ENCODE measurements at places on chromosomes 12 and 14.

DNA sequence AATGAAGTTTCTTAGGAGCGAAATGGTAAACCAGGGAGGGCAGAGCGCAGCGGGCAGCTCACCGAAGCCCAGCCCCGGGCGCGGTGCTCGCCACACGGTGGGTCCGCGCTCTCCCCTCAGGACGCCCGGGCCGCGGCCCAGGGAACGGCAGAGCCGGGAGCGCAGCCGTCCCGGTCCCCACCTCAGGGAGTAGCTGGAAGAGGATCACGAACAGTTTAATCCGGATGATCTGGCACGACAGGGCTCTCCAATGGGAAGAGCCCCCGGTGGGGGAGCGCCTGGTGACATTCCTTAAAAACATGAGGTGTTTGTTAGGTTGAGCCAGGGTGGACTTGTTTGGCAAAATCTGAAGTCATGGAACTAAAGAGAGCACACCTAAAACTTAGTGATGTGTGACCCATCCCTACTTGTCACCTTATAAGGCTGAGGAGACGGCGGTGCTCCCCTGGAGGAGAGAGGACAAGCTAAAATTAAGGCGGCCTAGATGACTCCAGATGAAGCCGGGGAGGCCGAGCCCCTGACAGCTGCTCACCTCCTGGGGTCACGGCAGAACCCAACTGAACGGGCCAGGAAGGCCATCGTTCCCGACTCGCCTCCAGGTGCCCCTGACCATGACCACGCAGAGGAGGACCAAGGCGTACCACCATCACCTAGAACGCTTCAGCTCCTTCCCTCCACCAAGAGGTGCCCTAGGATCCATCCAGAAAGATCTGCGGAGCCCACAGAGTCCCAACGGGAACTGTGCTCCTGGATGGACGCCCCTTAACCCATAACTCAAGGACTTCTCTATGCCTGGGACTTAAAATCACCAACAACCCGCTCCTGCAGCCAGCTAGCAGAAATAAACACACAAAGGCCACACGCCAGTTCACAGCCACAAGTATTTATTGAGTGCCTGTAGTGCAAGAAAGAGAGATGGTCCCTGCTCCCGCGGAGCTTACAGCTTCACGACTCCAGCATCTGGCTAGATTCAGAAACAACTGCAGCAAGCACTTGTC lies 866 bp upstream of the PITPNM2 start:
- no peak for DNase-seq

DNA sequence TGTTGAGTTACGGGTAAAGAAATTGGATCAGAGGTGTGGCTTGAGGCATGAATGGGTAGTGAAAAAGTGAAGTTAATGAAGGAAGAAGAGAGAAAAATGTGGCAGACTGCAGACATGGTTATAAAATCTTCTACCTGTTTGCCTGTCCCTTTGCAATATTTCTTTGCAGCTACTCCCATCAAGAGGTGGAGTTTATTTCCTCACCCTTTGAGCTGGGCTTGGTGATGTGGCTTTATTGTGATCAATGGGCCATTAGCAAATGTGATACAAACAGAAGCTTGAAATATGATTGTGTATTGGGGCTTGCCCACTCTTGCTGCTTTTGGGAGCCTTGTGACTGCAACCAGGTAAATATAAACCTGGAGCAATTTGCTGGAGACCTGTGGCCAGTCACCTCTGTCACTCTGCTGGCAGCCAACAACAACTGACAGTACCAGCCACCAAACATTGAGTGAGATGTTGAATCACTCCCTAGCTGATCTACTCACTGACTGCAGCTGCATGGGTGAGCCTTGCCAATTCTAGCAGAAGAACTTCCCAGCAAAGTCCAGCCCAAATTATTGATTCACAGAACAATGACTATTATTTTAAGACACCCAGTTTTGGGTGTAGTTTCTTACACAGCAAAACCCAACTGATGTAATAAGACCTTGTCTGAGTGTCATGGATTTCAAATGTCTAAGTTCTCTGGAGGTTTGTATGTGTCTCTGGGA lies 151.0 kb upstream of the ATP2B1 start:
- DNase-seq: no peak

DNA sequence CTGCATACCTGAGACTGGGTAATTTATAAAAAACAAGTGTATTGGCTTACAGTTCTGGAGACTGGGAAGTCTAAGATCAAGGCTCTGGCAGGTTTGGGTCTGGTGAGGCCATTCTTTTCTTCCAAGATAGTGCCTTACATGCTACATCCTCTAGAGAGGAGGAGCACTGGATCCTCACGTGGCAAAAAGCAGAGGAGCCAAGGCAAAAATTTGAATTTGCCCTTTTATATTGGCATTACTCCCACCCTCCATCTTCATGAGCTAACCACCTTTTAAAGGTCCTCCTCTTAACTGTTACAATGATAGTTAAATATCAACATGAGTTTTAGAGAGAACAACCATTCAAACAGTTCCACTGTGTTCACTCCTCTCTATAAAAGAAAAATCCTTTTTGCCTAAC lies 286.3 kb upstream of the SEL1L start:
- no peak for DNase-seq

DNA sequence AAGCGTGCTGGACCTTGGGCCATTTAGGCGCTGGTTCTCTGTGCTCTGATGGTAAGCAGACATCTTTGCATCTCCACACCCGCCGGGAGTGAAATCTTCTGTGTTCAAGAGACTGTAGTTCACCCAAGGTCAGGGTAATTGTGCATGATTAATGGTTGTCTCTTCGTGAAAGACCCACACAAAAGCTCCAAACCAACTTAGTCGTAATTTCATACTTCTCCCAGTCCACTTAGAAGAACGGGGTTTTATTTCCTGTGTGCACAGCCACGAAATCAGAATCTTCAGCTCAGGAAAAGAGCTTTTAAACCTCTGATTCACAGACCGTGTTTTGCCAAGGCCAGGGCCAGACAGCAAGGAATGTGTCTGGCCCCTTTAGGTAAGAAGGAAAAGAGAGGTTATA lies 640.9 kb downstream of the MED13L start:
- DNase-seq: peak; percentile 64

GRCh38 chr12:132173135-132174014 lies 29.1 kb downstream of the NOC4L start:
- no peak for DNase-seq

DNA sequence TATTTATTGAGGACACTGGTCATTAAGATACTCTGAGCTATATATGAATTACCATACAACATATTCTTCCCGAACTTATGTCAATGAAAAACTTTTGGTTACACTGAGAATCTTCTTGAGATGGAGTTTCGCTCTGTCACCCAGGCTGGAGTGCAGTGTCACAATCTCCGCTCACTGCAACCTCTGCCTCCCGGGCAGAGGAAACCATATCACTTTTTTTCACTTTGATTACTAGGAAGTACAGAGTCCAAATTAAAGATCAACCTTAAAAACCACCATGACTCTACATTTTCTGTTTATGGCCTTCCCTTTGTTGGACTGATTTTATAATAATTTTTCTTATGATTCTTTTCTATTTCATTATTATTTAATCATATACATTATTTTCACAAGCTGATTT lies 336.5 kb downstream of the FSCB start:
- DNase-seq: no peak

- no peak for DNase-seq
These were observed 39.6 kb downstream of the HECTD4 start for GRCh38 chr12:112342587-112342986.

- peak; percentile 95 for DNase-seq
These were observed 88.5 kb upstream of the NCOR2 start for GRCh38 chr12:124655698-124656516.

DNA sequence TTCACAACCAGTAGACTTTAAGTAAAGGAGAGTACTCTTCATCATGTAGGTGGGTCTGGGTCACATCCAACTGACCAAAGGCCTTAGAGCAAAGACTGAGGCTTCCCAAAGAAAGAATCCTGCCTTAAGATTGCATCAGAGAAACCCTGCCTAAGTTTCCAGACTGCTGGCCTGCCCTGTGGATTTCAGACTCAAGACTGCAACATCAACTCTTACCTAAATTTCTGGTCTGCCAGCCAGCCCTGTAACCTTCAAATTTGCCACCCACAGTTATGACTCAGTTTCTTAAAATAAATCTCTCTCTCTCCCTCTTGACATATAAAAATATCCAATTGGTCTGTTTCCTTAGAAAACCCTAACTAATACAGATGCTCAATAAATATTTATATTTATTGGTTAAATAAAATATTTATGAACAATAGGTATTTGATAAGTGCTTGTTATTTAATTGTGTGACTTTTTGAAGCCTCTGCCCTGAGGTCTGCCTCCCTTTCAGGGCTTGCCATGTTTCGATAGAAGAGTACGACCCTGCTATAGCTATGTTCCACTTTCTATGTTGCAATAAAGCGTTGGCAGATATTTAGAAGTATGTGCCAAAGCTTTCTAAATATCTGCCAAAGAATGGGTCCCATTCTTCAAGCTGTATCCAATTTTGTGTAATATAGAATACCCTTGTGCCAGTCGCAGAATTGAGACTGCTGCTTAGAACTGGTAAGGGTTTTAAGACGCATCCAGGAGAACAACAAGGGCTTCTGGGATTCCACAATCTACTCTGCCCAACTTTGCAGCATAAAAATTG lies 65.7 kb downstream of the TMEM30B start:
- peak; percentile 41 for DNase-seq

- no peak for DNase-seq
These were observed 96.6 kb downstream of the PRKCH start for GRCh38 chr14:61417883-61418455.

- no peak for DNase-seq
These were observed 198.0 kb upstream of the RTL1 start for GRCh38 chr14:101101456-101102056.

- DNase-seq: peak; percentile 5
These were observed 14.4 kb downstream of the TMTC1 start for GRCh38 chr12:29769162-29769858.

- DNase-seq: peak; percentile 29
These were observed 8.7 kb upstream of the RCOR1 start for GRCh38 chr14:102583726-102584125.

DNA sequence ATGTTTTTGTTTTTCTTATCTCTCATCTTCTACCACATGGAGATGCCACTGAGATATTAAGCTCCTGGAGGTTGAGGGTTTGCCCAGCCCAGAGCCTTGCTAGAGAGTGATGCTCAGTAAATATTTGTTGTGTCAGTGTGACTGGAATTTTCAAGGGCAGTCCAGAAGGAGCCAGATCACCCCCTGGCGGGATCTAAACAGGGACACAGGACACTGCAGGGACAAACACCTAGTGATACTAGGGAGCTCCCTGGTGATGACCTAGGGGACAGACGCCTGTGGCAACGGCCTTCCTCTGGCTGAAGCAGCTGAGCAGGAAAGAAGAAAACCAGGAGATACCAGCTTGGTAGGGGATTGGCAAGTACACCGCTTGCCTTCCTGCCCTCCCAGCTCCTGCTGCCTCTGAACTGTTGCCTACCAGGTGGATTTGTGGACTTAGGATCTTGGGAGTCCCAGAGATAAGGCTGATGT lies 714.4 kb upstream of the TBX3 start:
- DNase-seq: peak; percentile 44

DNA sequence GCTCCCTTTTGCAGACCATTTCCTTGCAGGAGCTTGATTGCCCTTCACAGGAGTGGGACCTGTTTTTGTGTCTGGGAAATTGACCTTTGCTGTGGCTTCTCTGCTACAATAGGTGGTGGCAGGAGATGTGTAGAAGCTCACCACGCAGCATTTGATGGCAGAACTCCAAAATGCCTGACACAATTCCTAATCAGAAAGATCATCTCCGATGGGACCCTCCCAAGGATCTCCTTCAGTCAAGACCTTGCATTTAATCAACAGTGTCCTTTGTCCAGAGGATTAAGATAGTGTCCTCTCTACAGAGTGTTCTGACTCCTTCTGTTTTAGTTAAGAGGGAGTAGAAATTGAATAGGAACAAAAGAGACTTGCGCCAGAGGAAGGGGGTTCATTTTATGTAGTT lies 83.6 kb upstream of the DDHD1 start:
- no peak for DNase-seq

DNA sequence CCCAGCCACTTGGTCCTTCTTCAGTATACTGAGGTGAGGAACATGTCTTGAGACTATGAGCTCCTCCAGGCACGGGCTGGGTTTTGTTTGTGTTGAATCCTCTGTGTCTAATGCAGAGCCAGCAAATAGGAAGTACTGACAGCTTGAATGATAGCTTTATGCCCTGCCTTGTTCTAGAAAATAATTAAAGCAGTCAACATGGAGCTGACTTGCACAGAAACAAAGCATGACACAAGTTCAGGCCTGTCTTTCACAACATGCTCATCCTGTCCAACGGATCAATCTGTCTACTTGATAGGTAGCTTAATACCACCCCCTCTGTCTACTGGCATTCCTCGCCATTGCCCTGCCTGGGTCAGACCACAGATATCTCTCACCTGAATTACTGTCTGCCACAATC lies 140.9 kb downstream of the ESRRB start:
- DNase-seq: no peak

DNA sequence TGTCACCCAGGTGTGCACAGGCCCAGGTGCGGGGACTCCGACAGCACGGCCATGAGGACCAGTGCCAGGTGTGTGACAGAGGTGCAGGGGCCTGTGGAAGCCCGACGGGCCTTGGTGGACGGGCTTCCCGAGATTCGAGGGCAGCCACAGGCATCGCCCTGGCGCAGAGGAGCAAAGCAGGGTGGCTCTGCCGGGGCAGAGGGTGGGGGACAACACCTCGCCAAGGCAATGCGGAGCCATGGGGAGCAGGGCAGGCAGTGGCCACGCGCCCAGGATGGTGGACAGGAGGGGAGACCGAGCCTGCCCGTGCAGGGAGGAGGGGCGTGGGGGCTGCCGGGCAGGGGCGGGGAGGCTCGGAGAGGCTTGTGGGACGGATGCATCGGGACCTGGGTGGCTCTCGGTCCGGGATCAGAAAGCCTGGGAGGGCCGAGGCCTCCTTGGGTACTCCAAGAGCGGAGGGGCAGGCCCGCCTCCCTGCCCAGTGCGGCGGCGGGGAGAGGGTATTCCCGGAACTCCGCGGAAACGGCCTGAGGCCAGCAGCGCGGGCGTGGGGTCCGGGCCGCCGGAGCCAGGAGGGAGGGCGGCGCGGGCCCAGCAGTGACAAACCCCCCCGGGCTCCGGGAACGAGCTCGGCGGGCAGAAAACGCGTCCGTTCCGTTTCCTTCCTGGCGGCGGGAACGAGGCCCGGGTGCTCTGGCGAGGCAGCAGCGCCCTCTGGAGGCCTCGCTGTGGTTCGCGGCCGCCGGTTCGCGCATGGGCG lies 1.6 kb downstream of the TMEM121 start:
- peak; percentile 71 for DNase-seq

- DNase-seq: no peak
These were observed 203.8 kb upstream of the MYL2 start for GRCh38 chr12:111124183-111124582.

GRCh38 chr12:34397591-34398365 lies 375.5 kb downstream of the ALG10 start:
- no peak for DNase-seq

Data from EH (cell line).